ENCODE measurements at places on chromosomes 3 and 15.
A peak's percentile ranks its signal among the peaks of the same experiment; 100 is the strongest.

GRCh38 chr15:73395671-73396070, 26.9 kb upstream of the HCN4 start:
- no peak for DNase-seq

DNA sequence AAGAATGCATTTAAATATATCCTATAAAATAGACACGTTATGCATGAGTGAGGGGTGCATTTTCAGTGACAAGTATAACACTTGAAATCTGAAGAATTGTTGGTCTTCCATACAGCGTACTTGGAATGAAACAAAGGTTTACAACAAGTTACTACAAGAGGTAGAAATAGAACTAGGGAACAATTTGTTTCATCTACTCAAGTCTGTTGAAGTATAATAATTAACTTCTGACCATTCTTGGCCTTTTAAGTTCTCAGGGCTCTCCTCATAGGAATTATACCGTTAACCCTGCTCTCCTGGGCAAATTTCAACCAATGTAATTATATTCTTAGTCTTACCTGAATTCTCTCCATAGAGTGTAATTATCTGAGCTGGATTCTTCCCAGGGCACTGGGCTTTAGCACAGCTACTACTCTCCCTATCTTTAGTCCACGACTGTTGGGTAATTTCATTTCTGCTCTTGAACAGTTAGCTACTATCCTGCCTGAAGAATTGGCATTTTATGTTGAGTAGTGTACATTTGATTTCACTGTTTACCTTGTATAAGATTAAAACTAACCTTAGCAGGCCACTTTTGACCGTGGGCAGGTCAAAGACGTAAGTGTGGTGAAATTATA, 100.6 kb downstream of the UBE2E2 start:
- no peak for DNase-seq

DNA sequence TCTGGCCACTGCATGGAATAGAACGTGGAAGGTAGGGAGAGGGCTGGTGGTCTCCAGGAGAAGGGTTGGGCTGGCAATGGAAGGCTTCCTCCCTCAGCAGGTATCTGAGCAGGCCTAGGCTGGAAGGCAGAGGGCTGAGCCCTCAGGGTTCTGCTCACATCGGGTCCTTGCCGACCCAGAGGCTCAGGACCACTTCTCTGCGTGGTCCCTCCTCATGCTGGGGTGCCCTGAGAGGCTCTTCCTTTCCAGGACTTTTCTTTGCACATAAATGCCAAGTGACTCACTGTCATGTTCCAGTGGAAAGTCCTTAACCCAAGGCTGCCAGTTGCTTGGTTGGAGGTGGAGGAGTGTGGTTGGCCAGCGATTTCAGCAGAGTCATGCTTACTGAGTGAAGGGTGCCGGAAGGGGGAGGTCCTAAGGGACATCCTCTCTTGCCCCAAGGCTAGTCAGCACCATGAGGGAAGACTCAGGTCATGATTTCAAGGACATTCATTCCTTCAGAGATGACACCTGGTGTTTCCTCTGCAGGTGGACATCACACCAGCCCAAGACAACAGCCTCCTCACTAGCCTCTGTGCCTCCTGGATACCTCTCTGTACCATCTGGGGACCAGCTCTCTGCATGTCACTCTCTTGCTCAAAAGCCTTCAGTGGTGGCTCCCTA, 8.2 kb downstream of the SLC6A6 start:
- no peak for DNase-seq

DNA sequence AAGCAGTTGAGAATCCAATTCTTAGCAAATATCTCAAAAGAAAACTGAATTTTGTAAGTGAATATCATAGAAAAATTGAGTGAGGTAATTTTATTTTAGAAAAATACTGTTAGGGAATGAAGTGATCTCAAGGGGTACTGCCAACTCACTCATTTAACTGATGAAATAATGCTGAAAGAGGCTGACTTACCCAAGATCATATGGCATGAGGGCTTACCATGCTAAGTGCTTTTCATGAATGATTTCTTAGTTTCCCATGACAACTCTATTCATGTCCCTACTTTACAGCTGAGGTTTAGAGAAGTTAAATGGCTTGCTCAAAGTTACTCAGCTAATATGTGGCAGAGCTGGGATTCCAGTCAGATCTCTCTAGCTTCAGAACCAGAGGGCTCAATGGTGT, 30.6 kb downstream of the CCDC14 start:
- DNase-seq, result no peak

GRCh38 chr3:22835041-22835440, 368.1 kb upstream of the UBE2E2 start:
- DNase-seq, result no peak

DNA sequence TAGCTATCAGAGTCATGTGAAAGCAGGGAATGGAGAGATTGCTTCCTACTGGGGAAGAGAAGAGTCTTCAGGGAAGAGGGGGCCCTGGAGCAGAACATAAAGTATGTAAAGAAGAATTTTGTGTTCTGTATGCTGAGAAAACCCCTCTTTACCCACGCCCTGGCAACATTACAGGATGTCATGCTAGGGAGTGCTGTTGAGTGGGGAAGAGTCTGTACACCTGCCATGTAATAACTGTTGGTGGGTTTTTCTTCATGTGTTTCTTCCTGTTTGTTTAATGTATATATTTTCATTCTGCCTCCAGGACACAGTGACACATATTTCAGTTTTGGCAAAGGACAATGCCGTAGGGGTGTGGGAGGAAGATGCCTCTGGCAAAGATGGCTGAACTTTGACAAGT, 122.8 kb upstream of the LPP start:
- DNase-seq, result no peak

DNA sequence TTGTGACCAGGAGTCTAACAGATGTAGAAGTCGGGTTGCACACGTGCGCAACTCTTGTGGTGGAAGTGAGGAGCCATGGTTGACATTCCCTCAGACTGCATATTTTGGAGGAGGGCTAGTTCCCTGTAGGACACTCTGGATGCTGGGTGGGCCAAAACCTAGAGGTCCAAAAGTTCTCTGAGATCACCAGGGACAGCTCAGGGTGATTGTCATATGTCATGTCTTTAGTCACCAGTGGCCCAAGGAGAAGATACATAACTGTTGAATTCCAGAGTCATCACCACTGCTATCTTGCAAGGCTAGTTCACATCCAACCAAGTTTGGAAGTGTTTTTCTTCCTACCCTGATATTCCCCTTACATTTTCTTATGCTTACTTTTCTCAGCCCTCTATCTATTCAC, 95.2 kb upstream of the C3orf80 start:
- no peak for DNase-seq

- DNase-seq, result no peak
Measured at GRCh38 chr3:74268753-74269152, 345.7 kb downstream of the CNTN3 start.

- DNase-seq, result no peak
Measured at GRCh38 chr3:59016930-59017616, 32.8 kb downstream of the CFAP20DC start.

- DNase-seq, result no peak
Measured at GRCh38 chr3:149227591-149228268, 6.1 kb upstream of the CP start.

DNA sequence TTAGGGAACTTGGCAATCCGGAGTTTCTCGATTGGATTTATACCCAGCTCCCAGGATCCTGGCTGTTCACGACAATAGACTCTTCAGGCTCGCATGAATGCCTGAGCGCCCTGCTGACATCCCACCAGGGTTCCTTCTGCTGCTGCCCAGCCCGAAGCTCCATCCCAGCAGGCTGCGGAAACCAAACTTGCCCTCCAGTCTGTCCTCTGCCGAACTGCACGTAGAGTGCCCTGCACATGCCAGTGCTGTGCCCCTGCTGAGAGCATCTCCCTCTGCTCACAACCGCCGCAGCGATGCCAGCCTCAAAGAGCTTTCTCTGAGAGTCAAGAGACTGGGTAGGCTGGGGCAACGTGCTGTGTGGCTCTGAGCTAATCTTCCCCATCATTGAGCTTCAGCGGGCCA, 6.9 kb downstream of the ADAMTS7 start:
- DNase-seq, result peak; percentile 28

GRCh38 chr3:175227126-175227525, 368.0 kb downstream of the NAALADL2 start:
- no peak for DNase-seq

All from head of caudate nucleus (tissue), 42 donors.